ENCODE measurements at places on chromosomes 1 and 21.

DNA sequence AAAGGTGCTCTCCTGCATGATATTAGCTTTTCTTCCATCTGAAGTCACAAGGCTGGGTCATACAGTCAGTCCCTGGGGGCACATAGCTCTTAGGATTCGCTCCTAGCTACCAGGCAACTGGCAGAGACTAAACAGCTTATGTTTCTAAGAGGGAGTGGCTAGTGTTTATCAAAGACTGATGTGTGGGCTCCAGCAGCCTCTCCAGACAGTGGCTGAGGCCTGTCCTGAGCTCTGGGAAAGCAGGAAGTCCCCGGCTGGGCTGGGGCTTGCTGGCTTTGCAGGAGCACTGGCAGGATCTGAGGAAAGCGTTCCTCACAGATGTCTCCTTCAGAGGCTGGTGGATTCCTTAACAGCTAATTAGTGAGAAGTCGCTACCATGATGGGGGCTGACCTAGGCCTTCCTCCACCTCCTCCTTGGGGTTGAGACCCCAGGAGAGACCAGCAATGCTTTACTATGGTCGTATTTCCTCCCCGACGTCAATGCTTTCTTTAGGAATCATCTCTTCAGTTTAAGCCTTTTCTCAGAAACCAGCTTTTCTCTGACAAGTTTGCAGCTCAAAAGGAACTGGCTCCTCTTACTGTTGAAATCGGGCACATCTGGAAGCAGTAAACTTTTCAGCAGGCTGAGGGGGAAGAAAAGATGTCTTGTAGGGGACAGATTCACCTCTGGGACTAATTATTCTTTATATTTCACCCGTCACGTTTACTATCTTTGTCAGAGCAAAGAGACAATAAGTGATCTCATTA is 33.5 kb upstream of the HHAT start:
- peak; percentile 59 for DNase-seq

DNA sequence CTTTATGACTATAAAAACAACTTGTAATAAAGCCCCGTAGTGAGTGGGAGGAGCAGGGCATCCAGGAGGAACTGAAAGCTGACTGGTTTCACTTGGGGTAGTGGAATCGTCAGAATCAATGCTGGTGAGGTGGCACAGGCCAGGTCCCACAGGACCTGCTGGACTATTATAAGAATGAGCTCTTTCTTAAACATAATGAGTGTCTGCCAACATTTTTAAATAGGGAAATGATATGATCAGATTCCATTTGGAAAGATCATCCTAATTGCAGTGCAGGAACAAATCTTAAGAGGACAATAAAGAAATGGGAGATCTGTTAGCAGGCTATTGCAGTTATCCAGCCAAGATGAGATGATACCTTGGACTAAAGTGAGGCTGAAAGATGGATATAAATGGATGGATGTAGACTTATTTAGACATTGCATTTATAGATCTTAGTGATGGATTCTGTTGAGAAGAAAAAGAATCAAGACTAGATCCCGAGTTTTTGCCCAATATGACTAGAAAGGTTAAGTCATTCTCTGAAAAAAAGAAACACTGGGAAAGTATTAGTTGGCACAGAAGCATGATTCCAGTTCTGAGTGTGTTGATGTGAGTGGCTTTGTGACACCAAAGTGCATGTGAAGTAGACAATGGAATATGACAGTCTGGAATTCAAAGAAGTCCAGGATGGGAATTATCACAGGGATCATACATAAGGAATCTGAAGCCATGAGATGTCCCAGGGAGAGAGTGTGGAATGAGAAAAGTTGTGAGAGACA is 153.3 kb upstream of the SGIP1 start:
- DNase-seq: no peak

GRCh38 chr1:183148599-183148998 is 37.5 kb upstream of the LAMC2 start:
- DNase-seq: no peak

DNA sequence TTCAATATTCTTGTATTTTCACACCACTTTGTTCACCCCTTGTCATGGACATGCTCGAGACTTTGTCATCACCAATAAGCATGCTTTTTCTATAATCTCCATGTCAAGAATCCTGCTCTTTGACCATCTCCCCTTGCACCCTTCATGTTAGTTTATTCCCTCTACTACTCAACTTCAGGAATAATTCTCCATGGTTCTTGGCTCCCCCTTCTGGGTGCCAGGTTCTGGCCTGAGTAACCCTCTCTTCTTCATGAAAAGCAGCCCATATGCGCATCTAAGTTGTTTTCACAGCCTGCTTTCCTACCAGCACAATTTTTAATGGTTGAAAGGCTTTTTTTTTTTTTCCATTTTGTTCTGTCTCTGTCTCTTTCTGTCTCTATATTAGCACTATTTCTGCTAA is 160.7 kb downstream of the LEPR start:
- DNase-seq: no peak

DNA sequence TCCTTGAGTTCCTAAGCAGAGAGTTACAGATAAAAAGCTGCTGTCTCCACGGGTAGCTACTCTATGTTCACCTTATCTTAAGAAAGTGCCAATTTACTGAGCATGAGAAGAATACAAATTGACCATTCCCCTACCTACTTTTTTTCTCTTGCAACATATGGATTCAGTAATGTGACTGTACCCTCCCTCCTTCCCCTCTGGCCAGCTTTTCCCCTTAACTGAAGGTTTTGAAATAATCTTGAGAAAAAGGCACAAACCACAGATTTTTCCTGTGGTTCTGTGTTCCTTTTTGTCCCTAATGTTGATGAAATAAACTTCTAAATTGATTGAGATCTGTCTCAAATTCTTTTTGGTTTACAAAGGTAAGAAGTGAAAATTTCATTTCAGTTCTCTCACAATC is 2.6 kb upstream of the CD2 start:
- DNase-seq: no peak

GRCh38 chr1:6497215-6497866 is 5.9 kb upstream of the PLEKHG5 start:
- DNase-seq: no peak

DNA sequence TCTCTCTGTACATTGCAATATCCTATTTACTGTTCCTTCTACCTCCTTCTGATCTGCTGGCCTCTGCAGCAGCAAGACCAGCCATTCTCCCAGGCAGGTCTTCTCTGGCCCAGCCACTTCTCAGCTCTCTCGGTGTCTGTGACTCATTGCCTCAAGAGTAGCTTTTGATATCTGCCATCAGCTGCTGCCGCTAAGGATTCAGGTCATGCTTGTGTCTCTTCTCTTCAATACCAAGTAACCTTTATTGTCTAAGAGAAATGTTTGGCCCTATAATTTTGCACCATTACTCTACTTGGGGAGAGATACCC is 101.8 kb downstream of the TMEM53 start:
- DNase-seq: no peak

DNA sequence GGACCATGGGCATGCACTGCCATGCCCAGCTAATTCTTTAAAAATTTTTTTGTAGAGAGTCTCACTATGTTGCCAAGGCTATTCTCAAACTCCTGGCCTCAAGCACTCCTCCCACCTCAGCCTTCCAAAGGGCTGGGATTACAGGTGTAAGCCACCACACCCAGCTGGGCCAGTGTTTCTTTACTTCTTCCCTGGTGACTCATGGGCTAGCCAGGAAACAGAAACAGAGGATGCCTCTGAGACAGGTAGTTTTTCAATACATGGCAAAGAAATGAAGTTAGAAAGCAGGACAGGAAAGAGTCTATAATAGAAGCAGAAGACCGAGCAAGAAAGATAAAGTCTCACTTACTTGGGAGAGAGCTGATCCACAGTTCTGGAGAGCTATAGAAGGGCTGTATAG is 7.6 kb upstream of the C1orf74 start:
- no peak for DNase-seq

- DNase-seq: peak; percentile 100
Measured at GRCh38 chr1:68384321-68384813, 65.4 kb downstream of the RPE65 start.

- DNase-seq: no peak
Measured at GRCh38 chr1:8398086-8398485, 80.2 kb downstream of the SLC45A1 start.

GRCh38 chr1:56845343-56845742 is 9.3 kb upstream of the C8A start:
- DNase-seq: no peak

- DNase-seq: peak; percentile 66
Measured at GRCh38 chr1:9371391-9371935, 78.8 kb downstream of the SPSB1 start.

DNA sequence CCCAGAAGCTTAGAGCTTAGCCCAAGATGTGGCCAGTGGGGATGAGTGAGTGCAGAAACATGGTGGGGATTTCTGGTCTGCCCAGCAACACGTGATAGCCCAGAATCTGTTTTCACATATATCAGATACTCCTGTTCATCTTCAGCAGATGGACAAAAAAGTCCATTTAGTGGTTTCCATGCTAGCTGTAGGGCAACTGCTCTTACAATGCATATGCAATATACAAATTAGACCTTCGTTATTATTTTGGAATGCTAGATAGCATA is 96.9 kb upstream of the SGIP1 start:
- no peak for DNase-seq

DNA sequence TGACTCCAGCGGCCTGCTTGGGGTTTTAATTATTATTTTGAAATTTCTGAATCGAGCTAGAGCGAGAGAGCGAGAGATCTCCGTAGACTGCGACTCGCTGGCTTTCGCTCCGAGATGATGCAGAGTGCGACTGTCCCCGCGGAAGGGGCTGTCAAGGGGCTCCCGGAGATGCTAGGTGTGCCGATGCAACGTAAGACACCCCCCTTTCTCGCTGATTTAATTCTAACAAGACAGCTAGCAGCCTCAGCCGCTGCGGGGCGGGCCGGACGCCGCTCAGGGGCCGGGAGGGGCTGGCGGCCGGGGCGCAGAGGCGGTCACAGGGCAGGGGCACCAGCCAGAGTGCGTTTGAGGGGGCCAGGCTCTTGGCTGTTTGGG is 339 bp downstream of the LHX4 start:
- no peak for DNase-seq

- peak; percentile 62 for DNase-seq
Measured at GRCh38 chr21:37337831-37338230, 28.7 kb upstream of the DYRK1A start.

DNA sequence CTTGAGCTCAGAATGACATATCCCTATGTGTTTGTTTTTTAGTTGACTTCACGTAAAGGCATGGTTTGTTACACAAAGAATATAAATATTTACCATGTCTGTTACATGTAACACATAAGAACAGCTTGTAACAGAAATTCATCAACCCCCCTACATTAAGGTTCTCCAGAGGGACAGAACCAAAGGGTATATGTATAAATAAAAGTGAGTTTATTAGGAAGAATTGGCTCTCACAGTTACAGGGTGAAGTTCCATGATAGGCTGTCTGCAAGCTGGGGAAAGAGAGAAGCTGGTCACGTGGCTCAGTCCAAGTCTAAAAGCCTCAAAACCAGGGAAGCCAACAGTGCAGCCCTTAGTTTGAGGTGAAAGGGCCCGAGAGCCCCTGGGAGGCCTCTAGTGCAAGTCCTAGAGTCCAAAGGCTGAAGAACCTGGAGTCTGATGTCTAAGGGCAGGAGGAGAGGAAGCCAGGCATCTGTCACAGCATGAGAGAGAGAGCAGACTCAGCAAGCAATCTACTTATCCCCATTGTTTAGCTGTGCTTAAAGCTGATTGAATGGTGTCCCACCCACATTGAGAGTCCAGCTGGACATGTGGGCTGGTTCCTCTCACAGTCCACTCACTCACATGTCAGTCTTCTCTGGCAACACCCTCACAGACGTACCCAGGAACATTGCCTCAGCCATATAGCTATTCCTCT is 15.8 kb downstream of the THRAP3 start:
- no peak for DNase-seq

DNA sequence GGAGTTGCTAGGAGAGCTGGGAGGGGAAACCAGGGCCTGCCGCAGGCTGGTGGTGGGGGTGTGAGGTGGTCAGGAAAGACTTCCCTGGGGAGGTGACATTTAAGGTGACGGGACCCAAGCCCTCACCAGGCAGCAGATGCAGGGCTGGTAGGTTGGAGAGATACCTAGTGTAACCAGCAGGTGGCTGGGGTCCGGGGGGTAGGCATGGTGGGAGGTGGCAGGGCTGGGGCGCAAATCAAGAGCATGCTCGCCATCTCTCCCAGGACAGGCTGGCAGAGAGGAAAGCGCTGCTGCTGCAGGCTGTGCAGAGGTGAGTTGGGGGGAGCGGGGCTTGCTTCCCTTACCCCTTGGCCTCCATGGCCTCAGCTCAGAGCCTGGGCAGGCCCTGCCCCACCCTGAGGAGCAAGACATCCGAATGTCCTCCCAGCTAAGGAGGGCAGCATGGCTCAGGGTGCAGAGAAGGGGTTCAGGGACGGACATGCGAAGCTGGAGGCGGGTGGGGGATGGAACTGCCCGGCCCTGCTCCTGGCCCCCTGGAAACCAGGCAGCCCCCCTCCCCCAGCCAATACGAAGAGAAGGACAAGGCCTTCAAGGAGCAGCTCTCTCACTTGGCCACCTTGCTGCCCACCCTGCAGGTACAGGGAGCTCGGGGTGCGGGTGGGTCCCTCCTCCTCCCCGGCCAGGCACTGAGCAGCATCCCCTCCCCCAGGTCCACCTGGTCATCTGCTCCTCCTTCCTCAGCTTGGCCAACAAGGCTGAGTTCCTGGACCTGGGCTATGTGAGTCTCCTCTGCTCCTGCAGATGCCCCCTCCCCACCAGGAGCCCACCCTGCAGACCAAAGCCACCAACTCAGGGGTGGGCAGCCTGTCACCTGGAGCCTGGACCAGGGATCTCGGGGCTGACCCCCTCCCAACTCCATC is 4.0 kb downstream of the RNF207 start:
- DNase-seq: no peak

GRCh38 chr1:175889848-175890247 is 146.5 kb upstream of the TNR start:
- DNase-seq: no peak

GRCh38 chr1:45643978-45644377 is 20.1 kb upstream of the CCDC17 start:
- no peak for DNase-seq

- no peak for DNase-seq
Measured at GRCh38 chr1:93549811-93550210, 101.9 kb downstream of the FNBP1L start.

GRCh38 chr1:11746795-11747487 is 11.0 kb downstream of the AGTRAP start:
- no peak for DNase-seq

GRCh38 chr1:247064304-247064703 is 14.3 kb downstream of the ZNF670 start:
- DNase-seq: no peak

DNA sequence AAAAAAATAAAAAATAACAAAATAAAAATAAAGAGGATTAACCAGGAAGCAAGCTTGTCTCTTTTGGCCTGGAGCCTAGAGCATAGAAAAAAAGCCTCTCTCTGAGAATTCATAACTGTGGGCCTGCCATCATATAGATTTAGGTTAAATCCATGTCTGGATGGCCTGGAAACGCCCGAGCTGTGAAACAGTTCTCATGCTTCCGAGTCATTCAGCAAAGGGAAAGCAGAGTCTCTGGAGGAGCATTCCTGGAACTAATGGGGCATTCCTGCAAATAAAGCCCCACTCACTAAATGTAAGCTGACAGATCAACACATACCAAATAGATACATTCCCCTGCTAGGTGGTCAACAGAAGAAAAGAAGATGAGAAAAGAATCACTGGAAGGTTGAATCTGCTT is 75.8 kb upstream of the GNG4 start:
- DNase-seq: peak; percentile 22

GRCh38 chr1:182207300-182207699 is 145.8 kb upstream of the ZNF648 start:
- DNase-seq: no peak
